Activated effector memory CD4-positive, alpha-beta T cell treated with Interleukin-2 at 50 U/mL for 16 hours (primary cell): ENCODE measurements at places on chromosomes 6 and 20.

DNA sequence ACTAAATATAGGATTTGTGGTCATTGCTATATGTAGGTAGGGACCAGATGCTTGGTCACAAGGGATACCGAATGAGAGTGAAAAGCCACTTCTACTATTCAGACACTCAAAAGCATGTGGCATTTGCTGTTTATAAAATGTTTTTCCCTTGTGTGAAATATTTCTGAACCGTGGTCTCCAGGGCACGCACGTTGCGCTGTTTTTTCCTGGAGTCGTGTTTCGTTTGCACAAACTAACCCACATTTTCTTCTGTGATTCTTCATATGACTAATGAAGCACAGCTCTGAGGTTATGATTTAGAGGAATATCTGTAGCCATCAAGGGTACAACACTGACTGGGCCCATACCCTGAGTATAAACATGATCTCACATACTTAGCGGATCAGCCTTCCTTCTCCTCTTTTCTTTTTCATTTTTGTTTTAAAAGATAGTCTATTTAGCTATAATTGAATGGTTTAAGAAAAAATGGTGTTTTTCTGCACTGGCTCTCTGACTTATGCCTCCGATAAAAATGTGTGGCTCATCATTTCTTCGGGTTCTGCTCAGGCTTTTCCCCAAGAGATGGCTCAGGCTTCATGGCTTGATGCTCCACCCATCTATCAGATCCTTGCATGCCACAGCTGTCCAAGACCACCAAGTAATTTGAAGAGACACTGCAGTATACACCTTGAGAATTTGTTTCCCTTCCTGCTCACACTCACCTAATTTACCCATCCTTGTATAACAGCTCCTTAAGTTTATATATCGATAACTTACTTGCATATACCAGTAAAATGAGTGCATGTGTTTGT is 59.9 kb upstream of the HBS1L start:
- DNase-seq, result no peak

GRCh38 chr6:141521440-141521839 is 611.3 kb upstream of the GJE1 start:
- no peak for DNase-seq

DNA sequence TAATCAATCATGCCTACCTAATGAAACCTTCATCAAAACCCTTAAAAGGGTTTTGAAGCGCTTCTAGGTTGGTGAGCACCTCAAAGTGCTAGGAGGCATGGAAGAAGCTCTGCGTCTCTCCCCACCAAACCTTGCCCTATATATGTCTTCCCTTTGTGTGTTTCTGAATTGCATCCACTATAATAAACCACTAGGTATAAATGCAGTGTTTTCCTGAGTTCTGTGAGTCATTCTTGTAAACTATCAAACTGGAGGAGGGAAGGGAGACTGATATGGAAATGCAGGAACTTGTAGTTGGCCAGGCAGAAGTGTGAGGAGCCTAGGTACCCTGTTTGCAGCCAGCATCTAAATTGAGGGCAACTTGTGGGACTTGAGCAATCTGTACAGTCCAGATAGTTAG is 698.8 kb downstream of the DOK5 start:
- no peak for DNase-seq

DNA sequence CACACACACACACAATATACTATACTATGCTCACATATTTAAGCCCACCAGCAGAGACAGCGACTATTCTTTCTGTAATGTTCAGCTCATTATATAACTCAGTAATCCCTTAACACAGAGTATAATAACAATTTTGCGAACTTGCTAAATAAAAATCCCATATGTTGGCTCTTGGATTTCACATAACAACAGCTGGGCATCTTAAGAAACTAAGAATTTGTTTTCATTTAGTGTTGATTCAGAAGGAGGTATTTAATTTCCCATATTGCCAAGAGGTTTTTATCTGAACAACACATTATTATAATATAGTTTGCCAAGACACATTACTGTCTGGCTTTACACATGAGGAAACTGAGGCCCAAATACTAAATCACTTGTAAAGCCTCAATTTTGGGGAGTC is 7.4 kb downstream of the ECT2L start:
- DNase-seq, result no peak

DNA sequence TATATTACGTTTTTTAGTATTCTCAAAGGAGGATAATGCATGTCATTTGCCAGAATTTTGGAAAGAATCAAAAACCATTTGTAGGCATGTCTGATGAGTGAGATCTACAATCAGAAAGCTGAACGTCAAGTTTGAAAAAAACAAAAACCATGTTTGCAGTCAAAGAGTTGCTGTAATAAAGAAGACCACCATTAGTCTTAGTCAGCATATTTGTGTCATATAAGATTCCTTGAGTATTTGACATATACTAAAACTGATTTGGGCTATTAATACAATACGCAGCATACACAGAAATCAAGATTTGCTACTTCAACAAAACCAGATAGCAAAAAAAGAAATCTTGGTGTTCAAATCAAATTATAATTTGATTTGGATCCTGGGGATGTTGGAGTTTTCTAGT is 247.5 kb downstream of the SAMD5 start:
- no peak for DNase-seq

GRCh38 chr6:52230685-52231084 is 13.6 kb downstream of the IL17F start:
- DNase-seq, result no peak

GRCh38 chr20:31684153-31685015 is 38.3 kb downstream of the BCL2L1 start:
- DNase-seq, result no peak

DNA sequence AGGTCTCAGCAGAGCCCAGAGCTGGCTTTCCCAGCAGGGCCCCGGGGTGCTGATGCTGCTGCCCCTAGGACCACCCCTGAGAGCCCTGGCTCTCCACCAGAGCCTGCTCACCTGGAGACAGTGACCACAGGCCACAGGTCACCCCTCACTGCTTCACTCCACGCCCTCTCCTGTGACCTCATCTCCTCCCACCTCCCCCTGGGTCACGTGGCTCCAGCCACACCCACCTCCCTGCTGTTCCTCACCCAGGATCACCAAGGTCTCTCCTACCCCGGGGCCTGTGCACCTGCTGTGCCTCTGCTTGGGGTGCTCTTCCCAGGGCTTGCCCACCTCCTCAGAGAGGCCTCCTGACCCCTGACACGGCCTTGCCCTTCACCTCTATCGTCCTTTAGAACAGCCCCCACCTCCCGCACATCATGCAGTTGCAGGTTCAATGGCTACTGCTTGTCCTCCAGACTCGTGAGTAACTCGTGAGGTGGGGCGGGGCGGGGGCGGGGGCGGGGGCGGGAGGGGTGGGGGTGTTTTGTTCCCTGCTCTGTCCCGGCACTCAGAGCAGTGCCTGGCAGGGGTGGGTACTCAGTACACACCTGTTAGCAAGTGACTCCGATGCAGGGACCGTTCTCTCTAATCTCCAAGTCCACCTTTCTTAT is 468.0 kb downstream of the PREX1 start:
- DNase-seq, result no peak

GRCh38 chr20:21396599-21397340 is 556 bp downstream of the NKX2-4 start:
- DNase-seq, result no peak

GRCh38 chr20:36519944-36520343 is 21.4 kb upstream of the MYL9 start:
- DNase-seq, result no peak

GRCh38 chr6:9057937-9058336 is 622.6 kb upstream of the SLC35B3 start:
- DNase-seq, result no peak

GRCh38 chr6:47075741-47076421 is 33.7 kb upstream of the ADGRF1 start:
- no peak for DNase-seq

GRCh38 chr6:167817729-167818128 is 9.0 kb upstream of the AFDN start:
- no peak for DNase-seq

- DNase-seq, result no peak
Measured at GRCh38 chr6:39095578-39095977, 19.4 kb downstream of the SAYSD1 start.

- DNase-seq, result no peak
Measured at GRCh38 chr6:159324596-159324995, 155.4 kb downstream of the FNDC1 start.

- DNase-seq, result no peak
Measured at GRCh38 chr6:168272415-168273325, 46.9 kb downstream of the DACT2 start.

- DNase-seq, result no peak
Measured at GRCh38 chr6:96841345-96841744, 4.1 kb upstream of the GPR63 start.

DNA sequence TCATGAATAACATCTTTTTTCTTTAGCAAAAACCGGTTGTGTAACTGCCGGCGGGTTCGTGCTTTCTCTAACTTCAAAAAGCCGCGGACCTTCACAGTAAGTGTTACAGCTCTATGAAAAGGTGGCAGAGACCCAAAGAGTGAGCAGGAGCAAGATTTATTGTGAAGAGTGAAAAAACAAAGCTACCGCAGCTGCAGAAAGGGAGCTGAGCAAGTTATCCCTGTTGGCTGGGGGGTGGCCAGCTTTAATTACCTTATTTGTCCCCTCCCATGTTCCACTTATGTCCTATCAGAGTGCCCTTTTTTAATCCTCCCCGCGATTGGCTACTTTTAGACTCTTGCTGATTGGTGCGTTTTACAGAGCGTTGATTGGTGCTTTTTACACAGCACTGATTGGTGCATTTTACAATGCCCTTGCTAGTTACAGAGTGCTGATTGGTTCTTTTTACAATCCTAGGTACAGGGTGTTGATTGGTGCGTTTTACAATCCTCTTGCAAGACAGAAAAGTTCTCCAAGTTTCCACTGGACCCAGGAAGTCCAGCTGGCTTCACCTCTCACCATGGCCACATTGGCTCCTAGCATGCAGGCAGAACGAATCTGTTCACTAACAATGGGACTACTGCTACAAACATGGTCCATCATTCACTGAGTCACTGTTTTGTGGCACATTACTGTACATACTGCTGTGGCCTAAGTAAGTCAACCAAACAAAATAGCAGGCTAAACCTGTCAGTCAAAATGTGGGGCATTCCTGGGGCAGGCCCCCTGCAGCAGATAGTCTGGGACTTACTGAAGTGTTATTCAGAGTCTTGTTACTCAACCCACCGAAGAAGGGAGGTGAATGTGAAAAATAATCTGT is 52.8 kb downstream of the MYLIP start:
- no peak for DNase-seq

- DNase-seq, result no peak
Measured at GRCh38 chr20:53809728-53810365, 216.2 kb upstream of the ZNF217 start.

DNA sequence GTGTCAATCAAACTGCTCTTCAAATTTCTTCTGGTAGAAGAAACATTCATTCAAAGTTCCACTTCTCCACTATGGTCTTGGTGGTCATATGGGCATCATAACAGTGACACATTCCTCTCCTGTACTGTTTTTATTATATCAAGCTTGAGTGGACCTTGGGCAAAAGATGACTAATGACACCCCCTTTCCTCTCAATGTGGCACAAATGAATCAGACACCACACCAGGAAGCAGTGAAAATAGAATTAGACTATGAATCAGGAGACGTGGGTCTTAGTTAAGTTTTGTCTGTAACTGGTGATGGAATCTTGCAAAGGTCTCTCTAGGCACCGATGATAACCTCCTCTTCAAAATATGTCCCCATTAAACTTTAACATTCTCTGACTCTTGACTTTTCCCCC is 9.0 kb upstream of the NRSN1 start:
- no peak for DNase-seq

GRCh38 chr20:44666066-44666465 is 14.6 kb upstream of the ADA start:
- DNase-seq, result no peak

DNA sequence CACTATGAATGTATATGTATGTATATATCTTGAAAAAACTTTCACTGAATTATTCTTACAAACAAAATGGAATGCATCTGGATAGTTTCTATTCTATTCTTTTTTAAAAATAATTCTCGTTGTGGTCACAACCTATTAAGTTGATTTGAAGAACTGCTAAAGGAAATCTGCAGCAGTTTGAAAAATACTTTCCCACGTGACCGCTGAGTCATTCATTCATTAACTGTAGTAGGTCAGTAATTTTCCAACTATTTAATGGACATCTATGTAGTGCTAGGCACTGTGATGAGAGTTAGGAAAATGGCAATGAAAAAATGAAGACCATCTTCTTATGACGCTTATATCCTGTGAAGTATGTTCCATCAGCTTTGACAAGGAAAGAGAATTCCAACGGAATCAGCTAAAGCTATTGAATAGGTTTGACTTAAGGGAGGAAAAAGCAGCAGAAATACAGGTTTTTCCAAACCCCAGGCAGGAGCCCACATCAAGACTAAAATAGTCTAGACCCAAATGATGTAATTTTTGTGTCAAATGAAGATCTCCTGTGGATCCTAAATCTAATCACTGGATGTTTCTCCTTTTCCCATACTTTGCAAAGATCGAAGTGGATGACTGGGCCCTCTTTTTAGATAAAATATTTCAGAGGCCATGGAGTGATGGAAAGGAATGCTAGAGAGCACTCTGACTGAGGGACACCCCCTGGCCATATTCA is 4.1 kb upstream of the EFHC1 start:
- no peak for DNase-seq

GRCh38 chr20:17648791-17649730 is 33.0 kb downstream of the RRBP1 start:
- no peak for DNase-seq

- no peak for DNase-seq
Measured at GRCh38 chr20:10495173-10495572, 60.1 kb downstream of the SLX4IP start.
